ENCODE measurements at places on chromosomes 12 and 14. TPM values are rescaled to one million over a fixed set of nuclear protein-coding genes. Genes with fewer than 3 reads are reported as not detected.

DNA sequence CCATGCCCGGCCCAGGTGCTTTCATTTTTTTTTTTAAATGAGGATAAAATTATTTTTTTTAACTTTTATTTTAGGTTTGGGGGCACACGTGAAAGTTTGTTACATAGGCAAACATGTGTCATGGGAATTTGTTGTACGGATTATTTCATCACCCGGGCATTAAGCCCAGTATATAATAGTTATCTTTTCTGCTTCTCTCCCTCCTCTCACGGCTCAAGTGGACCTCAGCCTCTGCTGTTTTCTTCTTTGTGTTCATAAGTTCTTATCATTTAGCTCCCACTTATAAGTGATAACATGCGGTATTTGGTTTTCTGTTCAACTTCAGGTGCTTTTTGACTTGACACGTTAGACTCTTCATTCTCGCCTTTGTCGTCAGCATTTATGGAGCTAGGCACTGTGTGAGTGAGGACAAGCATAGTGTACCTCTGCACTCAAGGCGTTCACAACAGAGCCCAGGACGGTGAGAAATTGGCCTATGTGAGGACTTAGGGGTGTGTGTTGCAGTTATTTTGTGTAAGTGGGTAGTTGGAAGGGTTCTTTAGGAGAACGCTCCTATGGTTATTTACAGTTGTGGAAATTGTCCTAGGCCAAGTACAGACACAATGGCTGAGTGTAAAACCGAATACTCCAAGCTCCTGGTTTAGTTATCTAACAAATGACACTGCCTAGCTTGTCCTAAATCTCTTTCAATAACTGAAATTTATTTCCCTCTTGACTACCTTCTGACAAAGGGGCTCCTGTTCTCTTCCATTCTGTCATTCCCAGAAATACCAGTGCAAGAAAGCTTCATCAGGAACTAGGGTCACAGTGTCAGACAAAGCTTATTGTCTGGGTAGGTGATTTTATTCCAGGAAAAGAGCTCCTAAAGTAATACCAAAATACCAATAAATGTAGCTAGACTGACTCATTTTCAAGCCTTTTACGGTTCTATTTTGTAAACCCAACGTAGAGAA, 200.5 kb upstream of the PRICKLE1 start:
- no peak for DNase-seq

DNA sequence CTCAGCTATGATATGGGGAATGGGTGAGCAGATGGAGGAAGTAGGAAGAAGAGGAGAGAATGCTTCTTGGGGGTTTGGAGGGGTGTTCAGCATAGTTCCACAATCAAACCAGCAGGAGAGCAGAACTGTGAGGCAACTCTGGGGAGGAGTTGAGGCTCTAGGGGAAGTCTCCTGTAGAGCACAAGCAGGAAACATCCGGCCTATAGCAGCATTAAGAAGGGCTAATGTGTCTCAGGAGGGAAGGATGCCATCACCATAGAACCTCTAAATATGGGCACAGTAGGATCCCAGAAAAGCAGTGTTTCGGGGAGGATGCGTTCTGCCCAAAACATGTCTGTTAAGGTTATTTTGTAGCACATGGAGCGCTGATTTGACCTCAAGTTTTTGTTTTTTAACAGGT, 8.4 kb upstream of the SALL2 start:
- no peak for DNase-seq

Gene SRRM4
- not detected for total RNA-seq

DNA sequence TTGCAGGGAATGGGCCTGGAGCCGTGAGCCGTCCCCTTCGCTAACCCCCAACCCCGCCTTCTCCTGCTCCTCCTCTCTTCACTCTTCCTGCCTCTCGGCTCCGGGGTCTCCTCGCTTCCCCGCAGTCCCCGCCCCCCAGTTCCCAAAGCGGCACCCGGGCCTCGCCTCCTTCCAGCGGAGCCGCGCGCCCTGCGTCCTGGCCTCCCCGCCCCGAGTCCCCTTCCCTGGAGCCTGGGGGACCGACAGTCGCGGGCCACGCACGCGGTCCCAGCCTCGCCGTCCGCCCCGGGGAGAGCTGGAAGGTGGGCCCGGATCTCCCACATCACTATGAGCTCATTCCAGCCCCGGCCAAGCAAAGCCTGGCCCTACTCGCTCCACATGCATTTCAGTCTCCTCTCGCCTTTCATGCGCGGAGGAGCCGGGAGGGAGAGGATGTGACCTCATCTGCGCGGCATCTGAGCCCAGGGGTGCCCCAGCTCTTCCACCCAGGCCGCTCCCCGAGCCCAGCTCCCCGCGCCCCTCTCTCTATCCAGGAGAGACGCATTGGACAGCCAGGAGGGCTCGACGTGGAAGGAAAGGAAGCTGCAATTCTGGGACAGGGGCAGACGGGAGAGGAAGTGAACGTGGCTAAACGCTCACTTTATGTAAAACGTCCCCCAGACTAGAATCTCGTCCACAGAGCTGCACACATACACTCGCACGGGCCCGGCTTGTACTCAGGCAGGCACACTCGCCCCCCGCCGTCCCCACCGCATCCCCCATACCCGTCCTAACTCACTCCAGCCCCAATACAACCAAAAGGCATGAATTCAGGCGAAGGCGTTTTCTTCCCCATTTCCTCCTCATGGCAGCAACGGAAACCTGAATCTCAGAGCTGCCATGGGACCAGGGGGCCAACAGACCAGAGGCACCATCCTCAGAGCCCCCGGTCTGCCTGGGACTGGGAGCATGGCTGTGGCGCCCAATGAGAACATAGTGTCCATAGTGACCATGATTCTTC, 108.7 kb upstream of the CCND2 start:
- DNase-seq: no peak

DNA sequence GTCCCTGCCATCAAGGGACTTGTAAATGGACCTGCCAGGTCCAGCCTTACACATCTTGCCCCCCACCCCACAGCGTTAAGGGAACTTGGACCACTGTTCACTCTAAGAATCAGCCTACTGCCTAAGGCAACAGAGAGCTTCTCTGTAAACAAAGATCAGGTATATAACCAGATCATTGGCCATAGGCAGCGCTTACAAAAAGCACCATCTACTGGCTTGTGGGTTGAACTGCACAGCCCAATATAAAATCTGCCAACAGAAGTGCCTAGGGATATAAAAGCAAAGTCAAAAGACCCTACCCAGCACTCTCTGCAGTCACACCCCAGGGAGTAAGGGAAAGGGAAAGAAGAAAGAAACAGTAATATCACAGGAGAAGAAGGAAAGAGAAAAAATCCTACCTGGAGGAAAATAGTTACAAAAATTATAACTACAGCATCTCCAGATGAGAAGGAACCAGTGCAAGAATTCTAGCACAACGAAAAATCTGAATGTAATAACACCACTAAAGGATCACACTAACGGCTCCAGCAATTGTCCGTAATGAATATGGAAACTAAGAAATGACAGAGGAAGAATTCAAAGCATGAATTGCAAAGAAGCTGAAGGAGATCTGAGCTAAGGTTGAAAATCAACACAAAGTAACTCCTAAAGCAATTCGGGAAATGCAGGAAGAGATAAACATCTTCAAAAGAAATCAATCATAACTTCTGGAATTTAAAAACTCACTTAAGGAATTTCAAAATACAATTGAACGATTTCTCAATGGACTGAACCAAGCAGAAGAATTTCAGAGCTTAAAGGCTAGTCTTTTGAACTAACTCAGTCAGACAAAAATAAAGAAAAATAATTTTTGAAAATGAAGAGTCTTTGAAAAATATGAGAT, 95.2 kb upstream of the PCED1B start:
- DNase-seq: no peak
